Hippocampal formation (tissue), 2 donors: ENCODE measurements at places on chromosomes 1 and 21.

GRCh38 chr1:14666962-14667650 lies 68.6 kb downstream of the KAZN start:
- DNase-seq: no peak

DNA sequence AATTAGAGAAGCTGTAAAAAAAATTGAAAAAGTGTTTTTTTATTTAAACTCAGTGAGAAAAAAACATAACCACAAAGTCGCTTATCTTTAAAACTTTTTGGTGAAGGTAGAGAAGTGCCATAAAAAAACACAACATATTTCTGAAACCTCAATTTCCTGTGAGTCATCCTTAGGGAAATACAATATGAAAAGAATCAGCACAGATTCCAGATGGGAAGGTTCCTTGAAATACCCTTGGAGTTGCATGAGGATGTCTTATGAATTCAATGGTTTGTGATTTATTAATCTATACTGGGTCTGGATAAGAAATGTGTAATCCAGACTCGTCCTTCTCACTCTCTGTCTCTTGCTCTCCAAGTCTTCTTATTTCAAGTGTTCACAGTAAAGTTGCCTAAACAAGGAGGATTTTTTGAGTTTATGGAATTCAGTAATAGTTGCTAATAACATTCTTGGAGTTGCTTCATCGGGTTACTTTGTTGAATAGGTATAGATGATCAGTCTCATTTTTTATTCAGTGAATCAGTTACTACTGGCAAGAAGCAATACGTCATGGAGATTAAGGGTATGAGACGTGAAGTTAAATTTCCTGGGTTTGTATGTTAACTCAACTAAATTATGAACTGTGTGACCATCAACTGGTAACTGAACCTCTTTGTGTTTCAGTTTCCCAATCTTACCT lies 191.4 kb downstream of the KCNK2 start:
- DNase-seq: no peak

GRCh38 chr21:43352568-43353281 lies 74.2 kb downstream of the SIK1 start:
- DNase-seq: no peak

GRCh38 chr1:168717906-168718891 lies 10.8 kb downstream of the DPT start:
- no peak for DNase-seq

- no peak for DNase-seq
Observed at GRCh38 chr1:78690516-78690915, 40.9 kb downstream of the IFI44 start.

DNA sequence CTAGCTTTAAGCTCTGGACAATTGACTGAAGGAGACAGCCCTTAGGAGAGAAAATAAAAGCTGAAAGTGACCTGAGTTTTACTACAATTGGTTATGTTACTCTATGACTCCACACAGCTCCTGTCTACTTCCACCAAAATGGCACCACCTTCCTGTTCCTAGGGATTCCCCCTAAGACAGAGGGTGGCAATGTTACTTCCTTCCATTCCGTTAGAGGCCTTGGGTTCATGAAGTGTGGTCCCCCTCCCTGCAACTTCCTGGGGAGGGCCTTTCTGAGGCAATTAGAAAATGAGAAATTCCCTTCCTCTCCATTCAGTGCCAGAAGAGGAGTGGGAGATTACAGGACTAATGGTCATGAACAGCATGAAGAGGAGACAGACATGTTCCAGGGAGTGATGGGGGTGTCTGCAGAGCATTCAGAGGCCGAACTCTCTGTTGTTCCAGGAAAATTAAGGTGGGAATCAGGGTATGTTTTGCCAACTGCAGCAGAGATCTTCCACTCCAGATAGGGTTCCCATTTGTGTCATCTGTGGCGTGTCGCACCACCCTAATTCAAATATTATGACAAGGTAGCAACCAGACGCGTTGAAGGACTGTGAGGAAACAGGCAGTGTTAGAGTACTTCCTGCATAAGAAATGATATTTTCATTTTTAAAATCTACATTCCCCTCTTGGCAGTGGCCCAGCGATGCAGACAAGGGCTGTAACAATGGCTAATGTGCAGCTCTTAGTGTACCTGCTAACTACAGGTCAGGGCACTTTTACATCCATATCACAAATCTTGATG lies 53.1 kb upstream of the TRIM67 start:
- no peak for DNase-seq

- DNase-seq: no peak
Observed at GRCh38 chr1:27752360-27752759, 20.7 kb upstream of the STX12 start.

DNA sequence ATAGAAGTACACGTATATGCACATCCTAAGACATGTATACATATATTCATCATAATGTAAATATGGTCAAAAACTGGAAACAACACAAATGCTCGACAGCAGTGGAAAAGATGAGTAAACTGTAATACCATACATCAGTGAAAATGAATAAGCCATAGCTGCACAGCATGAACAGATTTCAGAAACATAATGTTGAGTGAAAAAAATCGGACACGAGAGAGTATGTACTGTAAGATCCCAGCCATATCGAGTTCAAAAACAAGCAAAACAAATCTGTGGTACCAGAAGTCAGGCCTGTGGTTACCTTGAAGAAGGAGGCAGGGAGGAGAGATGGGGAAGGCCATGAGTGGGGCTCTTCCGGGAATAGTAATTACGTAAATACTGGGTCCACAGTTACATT lies 90.4 kb downstream of the GLIS1 start:
- no peak for DNase-seq
